RWPE1 (cell line): ENCODE measurements at places on chromosomes 11 and 22.

GRCh38 chr11:29527391-29527936 lies 489.4 kb downstream of the KCNA4 start:
- peak; percentile 49 for DNase-seq

DNA sequence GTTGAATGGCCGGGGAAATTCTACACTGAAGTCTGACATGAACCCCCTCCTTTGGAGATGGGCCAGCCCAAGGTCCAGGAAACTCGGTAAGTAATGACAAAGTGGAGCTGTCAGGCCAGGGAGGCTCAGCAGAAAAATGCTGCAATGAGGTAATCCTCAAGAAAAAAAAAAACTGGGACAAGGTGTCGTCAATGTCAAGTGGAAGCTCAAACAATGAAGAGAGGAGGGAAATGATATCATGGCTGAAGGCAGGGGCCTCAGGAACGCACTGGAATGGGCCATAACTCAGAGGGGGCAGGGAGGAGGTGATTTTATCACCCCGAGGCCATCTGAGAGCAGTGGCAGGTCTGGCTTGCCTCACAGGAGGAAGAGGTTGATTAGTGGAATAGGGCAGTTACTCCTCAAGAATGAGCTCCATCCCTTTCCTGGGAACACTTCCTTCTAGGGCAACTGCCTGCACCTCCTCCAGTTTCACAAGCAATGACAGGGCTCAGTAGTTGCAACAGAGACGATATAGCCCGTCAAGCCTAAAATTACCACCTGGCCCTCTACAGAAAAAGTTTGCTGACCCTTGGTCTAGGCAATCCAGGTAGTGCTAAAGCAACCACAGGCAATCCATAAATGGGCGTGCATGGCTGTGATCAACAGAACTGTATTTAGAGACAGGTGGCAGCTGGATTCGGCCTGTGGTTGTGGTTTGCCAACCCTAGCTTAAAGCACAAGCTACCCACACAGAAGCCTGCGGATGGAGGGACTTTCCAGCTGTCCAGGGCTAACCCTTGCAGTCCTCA lies 65.2 kb downstream of the FBXO7 start:
- no peak for DNase-seq

GRCh38 chr11:11628651-11629050 lies 6.8 kb upstream of the GALNT18 start:
- no peak for DNase-seq

DNA sequence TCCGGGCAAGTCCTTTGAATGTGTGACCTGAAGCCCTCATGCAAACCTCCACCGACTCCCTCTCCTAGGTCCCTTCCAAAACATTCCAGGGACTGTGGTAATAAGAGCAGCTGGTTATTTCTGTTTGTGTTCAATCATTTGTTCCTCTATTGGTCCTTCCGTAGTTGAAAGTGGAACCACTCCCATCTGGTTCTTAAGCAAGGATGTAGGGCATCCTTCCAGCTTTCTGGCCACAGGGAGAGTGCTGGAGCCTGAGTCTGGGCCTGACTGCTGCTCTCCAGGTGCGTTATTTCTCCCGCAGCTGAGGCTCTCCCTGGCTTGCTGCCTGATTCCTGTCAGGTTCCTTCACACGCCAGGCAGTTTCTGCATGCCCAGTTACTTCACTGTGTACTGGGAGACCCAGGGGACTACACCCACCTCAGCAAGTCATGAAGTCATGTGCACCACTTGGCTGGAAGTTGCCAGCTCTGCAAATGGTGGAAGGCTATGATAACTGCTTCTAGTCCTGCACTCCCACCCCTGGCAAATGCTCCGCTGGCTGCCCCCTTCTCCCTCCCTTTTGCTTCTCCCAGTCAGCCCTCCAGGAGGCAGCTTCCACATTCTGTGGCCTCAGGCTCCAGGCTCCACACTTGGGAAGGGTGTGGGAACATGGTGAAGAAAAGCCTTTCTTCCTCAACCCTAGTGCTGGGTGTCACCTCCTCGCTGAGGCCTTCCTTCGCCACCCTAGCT lies 4.0 kb upstream of the ALX4 start:
- DNase-seq: no peak

DNA sequence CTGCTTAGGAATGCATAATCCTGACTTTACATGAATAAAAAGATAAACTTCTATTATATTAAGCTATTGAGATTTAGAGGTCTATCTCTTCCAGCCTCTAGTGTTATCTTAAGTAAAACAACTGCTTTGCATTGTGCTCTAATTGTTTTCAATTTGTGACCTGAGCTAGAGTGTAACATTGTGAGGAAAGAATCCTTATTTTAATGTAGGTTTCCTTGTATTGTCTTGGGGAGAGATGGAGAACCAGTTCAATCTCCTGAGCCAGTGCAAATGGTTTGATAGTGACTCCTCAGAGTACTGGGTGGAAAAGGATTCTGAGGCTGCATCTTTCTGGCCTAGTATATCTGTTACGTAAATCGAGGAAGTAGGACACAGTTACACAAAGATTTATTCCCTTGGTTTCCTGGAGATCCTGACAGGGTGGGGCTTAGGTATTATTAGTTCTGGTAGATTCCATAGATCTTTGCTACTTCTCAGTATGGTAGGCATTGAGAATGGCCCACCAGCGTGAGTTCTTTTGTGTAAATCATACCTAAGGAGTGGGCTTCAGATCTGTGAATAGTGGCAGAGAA lies 683.5 kb upstream of the CCDC179 start:
- DNase-seq: no peak

DNA sequence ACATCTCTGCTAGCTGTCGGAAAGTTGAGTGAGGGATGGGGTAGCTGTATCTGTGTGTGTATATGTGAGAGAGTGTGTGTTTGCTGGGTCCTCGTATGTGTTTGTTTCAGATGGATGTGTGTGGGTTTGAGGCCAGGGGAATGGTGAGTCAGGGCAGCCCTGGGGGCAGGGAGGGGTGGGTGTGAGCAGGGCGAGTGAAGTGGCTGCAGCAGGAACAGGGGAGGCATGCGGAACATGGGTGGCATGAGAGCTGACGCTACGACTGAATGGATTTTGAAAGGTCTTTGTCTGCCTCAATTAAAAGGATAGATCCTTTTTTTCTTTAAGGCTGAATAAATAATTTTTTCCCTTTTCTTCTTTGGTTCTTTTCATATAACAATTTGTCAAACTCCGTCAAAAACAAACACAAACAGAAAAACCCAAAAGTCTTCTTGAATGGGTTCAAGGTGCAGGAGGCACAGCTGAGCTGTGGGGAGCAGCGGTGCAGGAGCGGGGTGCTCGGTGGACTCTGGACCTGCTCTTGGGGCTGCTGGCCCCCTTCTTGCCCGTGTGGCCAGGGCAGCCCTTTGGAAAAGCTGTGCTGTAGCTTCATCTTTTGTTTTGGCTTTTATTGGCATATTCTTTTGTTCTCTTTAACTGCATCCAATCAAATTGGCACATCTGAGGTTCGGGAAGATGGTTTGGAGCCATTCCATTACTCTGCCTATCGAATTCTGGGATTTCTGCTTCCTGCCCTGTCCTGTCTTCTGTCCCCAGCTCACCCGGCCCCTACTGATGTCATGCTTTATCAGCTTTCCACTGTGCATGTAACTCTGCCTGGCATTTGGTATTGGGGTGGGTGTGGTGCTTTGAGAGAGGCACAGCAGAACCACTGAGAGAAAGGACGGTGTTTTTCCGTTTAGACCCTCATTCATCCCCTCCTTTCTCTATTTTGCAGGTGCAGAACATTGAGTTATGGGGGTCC lies 80.1 kb downstream of the ADAMTS15 start:
- DNase-seq: no peak

GRCh38 chr11:31651822-31652221 lies 142.3 kb downstream of the ELP4 start:
- no peak for DNase-seq

DNA sequence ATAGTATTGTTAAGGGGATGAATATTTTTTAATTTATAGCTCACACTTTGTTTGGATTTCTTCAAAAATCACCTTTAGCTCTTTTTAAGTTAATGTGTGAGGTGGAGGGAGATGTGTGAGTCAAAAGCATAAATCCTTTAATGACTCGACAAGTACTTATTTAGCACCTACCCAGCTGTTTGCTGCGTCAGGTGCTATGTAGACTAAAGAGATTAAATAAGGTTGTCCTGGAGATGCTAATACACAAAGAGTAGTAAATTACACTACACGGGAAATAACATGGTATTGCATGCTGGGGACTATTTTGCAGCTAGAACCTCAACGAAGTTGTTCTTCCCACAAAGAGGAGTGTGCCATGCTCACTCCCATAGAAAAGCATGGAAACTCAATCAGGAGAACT lies 583.3 kb upstream of the TENM4 start:
- DNase-seq: peak; percentile 4

- DNase-seq: no peak
Observed at GRCh38 chr11:11400635-11401232, 47.7 kb upstream of the CSNK2A3 start.

DNA sequence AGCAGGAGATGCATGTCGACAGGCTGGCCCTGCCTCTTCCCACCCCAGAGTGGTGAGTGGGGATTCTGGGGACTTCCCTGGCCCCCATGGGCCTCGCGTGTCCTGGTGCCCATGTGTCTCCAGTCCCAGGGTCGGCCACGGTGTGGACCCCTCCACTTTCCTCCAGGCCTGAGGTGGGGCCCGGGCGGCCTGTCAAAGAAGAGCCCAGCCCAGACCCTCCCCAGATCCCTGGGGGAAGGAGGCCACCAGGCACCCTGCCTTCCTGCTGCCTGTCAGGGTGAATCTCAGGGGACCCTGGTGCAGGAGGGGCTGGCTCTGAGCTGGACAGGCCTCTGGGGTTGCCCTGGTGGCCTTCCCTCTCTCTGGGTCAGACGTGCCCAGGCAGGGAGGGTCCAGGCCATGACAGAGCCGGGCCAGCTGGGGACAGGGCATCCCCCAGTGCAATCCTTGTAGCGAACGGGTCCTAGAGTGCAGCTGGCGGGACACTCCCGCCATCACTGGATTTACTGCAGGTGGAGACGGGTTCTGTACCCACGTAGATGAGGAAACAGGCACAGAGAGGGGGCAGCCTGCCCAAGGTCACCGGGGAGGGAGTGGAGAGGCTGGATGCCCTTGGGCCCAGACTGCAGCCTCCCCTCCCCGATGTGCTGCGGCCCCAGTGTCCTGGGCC lies 13.5 kb upstream of the MUC6 start:
- no peak for DNase-seq

DNA sequence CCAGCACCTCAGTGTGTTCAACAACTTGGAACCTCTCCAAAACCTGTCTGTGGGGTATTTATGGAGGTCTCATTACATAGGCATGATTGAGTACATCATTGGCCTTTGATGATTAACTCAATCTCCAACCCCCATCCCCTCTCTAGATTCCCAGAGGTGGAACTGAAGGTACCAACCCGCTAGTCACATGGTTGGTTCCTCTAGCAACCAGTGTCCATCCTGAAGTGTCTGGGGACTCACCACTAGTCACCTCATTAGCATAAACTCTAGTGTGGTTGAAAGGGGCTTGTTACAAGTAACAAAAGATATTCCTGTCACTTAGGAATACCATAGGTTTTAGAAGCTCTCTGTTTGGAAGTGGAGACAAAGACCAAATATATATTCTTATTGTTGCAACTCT lies 40.3 kb downstream of the SIK2 start:
- no peak for DNase-seq

DNA sequence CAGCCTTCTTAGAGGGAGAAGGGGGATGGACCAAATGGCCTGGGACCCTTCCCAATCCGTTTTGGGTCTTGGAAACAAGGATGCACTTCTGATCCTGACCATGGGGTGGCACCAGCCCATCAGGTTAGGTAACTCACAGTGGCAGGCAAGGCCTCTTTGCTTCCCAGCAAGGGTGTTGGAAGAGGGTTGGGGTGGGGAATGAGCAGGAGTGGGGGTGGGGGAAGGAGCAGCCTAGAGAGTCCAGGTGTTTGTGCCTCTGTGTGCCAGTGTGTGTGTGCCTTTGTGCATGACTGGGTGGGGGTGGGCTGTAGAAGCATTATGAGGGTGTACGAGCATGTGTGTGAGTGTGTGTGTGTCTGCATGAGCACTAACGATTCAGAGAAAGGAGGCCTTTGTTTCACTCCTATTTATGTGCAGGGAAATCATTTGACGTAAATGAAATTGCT lies 213.1 kb downstream of the INSC start:
- peak; percentile 21 for DNase-seq

DNA sequence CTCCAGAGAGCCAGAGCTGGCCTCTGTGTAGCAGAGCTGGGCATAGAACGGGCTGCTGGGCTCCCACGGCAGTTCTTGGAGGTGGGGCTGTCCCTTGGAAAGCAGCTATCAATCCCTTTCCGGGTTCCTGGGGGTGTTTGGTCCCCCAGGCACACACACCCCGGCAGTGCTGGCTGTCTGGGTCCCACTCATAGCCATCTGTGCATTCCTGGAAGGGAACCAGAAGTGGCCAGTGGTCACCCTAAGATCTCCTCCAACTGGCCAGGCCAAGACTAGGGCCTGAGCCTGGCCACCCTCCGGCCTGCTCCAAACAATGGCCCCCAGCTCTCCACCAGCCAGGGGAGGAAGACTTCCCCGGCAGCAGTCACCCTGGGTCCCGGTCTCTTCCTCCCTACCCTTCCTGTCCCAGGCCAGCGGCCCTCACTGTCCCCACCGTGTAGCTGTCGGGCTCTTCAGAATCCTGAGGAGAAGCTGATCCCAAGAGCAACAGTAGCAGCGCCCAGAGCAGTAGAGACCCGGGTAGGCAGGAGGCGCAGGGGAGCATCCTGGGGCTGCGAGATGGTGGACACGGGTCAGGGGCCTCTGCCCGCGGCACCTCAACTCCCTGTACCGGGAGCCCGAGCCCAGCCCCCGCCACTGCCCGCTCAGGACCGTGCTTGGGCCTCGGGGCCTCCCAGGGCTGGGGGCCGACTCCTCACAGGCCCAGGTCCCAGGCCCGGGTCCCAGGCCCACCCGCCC lies 620 bp downstream of the EFEMP2 start:
- no peak for DNase-seq

DNA sequence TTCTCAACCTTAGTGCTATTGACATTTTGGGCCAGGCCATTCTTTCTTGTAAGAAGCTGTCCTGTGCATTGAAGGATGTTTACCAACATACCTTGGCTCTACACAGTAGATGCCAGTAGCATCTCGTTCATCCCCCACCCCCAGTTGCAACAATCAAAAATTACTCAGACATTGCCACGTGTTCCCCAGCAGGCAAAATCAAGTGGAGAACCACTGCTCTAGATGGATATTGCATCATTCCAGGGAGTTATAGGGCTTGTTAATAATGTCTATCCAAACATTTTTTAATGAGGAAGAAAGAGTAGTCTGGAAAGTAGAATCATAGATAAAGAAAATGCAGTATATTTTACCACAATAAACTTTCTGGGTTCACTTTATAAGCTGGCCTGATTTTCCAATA lies 64.1 kb downstream of the PRMT3 start:
- peak; percentile 38 for DNase-seq

DNA sequence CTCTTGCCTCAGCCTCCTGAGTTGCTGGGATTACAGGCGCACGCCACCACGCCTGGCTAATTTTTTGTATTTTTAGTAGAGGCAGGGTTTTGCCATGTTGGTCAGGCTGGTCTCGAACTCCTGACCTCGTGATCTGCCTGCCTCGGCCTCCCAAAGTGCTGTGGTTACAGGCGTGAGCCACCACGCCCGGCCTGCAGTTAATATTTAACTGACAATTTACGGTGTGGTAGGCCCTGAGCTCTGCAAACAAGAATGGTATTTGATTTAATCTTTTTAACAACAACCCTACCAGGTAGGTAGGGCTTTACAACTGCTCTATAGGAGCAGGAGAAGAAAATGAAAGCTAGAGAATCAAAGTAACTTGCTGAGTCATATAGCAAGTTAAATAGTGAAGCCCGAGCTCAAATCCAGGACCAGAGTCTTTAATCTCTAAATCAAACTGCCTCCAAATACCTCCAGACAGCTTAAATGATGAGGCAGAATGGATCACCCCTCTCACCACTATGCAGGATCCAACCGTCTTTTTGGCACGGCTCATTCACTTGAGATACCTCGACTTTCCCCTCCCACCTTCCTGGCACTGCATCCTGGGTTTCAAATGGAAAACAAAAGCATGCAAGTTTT lies 9.4 kb downstream of the UEVLD start:
- no peak for DNase-seq
